ENCODE measurements at places on chromosomes 2 and 18. TPM values are rescaled to one million over a fixed set of nuclear protein-coding genes. Genes with fewer than 3 reads are reported as not detected.

VSNL1 gene
- not detected for total RNA-seq

UGT1A5 gene
- total RNA-seq = not detected

ERBB4 gene
- total RNA-seq = 3.0 TPM

- DNase-seq = peak; percentile 76
These were observed 774 bp upstream of the FZD7 start for GRCh38 chr2:202032846-202033316.

MAP2 gene
- 63.3 TPM for total RNA-seq

- DNase-seq = no peak
These were observed 410.8 kb upstream of the LYPD1 start for GRCh38 chr2:133080822-133081221.

NXPH2 gene
- total RNA-seq = not detected

DNA sequence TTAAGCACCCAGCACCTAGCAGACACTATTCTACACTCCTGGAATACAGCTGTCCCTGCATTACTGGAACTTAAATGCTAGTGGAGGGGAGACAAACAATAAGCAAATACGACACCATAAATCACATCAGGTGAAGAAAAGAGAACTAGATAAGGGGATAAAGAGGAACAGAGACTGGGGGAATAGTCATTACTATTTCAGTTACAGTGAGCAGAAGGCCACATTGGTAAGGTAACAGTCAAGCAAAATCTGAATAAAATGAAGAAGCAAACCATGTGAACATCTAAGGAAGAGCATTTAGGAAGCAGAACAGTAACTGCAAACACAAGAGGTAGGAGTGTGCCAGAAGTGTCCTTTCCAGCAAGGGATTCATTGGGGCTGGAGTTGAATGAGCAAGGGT is 77.0 kb upstream of the PTPRM start:
- no peak for DNase-seq

DNA sequence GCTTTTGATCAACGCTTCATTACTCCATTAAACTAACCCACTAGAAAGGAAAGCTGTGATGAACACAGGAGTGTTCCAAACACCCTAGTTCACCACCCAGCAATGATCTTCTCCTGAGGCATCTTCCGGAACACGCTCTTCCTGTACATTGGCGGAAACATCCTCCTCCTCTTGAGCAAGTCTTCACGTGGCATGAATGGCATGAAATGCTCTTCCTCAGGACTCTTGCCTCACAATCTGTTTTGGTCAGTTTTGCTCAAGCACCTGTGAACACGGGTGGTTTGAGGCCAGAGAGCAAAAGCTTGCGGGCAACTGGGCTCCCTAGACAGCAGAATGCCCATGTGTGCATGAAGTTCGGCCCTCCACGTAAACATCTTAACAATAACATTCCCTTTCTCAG is 734.2 kb upstream of the SALL3 start:
- DNase-seq = no peak

RAB12 gene
- 51.2 TPM for total RNA-seq

DNA sequence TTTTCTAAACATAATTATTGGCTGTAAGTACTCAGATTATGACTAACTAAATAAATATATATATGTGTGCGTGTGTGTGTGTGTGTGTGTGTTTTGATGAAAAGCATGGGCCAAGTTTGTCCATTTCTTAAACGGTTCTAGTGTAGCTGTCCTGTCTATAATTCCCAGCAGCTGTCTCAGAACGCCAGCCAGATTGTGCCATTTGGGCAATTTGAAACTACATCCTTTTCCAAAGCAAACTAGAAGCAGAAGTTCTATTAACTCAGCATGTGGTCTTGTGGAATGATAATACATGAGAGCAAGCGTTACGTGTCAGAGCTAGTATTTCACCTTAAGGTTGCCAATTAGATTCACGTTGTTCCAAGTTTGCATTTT is 1.7 kb downstream of the ARHGAP28 start:
- peak; percentile 64 for DNase-seq

- no peak for DNase-seq
These were observed 157.4 kb downstream of the ARL4C start for GRCh38 chr2:234339501-234339900.

GRCh38 chr18:45057955-45058600 is 377.4 kb downstream of the SETBP1 start:
- no peak for DNase-seq

FASTKD2 gene
- total RNA-seq = 49.0 TPM

GRCh38 chr18:22169011-22169888 is at the start of gene GATA6:
TSS of gene GATA6 (plus strand) at chr18:22169589. CDS start at chr18:22171145, 1,556 bp downstream.
- DNase-seq = peak; percentile 49

DNA sequence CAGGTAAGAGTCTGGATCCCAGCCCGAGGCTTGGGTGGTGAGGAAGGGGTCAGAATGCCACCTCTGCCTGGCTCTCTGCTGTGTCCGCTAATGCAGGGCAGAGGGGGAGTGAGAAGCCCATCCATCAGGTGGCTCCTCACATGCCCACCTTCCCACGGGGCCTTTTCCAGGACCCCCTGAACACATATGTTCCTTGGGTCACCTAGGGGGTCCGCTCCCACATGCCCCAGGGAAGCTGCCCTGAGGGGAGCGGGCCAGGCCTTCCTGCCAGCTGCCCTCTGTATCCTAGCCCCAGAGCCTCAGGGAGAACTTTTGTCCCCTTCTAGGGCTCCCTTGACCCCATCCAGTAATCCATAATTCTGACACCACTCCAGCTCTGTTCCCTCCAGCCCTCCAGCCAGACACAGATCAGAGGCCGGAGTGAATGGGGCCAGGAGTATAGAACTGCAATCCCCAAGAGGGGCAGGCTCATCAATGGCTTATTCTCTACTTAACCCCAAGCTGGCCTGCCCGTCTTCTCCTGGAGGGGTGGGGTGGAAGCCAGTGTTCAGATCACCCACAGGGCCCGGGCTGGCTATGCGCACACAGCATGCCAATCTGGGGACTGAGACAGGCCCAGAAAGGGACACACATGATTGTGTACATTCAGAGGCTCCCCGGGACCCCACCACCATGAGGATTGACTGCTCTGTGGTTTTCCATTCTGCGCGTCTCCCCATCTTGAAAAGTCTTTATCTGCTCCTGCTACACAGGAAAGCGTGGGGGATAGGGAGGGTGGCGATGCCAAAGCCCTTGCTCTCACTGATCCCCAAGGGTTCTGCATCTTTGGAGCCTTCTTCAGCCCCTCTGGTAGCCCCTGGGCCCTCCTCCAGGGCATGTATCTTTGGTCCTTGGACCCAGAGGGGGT is 1.1 kb downstream of the EMILIN1 start:
- DNase-seq = no peak

DNA sequence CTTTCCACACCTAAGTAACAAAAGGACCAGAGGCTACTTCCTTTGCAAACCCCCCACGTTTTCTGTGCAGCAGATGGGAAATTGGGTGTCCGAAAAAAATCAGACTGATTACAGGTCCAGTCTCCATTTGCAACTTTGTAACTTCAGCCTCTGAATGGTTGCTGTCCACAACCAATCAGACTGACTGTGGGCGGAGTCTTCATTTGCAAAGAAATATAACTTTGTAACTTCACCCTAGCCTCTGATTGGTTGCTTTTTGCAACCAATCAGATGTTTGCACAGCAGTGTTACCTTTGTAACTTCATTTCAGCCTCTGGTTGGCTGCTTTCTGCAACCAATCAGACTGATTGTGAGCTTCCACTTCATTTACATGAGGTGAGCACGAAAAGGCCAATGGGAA is 27.8 kb upstream of the CACNB4 start:
- peak; percentile 19 for DNase-seq

GRCh38 chr2:111049792-111050640 is 70.7 kb upstream of the BCL2L11 start:
- no peak for DNase-seq

GRCh38 chr2:121469356-121469755 is 61.3 kb upstream of the RNU4ATAC start:
- DNase-seq = no peak

OR6B2 gene
- not detected for total RNA-seq

DNA sequence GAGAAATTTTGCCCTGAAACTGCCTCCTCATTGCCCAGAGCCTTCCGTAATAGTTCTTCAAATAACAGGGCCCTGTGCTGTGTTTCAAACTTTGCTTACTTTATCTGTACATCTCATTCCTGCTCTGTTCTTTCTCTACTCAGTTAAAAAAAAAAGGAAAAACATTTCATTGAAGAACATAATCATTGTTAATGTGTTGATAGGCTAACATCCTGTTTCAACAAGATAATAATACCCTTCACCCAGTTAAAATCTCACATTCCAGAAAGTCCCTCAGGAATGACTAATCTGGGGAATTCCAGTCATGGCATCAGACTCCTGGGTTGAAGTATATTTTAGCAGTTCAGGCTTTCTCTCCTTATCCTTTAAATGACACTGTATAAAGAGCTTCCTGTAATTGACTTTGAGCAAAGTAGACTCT is 45.6 kb upstream of the ITGAV start:
- peak; percentile 89 for DNase-seq

GRCh38 chr2:7030810-7031209 is 113.6 kb downstream of the RNF144A start:
- no peak for DNase-seq

GRCh38 chr18:13369353-13369752 is 150.8 kb downstream of the LDLRAD4 start:
- no peak for DNase-seq

GRCh38 chr2:55999231-55999630 is 75.6 kb upstream of the EFEMP1 start:
- DNase-seq = no peak

BMP10 gene
- total RNA-seq = 0.08 TPM

- DNase-seq = peak; percentile 30
These were observed 6.7 kb downstream of the AOX1 start for GRCh38 chr2:200592406-200593075.

SLC4A3 gene
- 1.3 TPM for total RNA-seq

AGPS gene
- 66.7 TPM for total RNA-seq

KIF5C gene
- 5.8 TPM for total RNA-seq

DNA sequence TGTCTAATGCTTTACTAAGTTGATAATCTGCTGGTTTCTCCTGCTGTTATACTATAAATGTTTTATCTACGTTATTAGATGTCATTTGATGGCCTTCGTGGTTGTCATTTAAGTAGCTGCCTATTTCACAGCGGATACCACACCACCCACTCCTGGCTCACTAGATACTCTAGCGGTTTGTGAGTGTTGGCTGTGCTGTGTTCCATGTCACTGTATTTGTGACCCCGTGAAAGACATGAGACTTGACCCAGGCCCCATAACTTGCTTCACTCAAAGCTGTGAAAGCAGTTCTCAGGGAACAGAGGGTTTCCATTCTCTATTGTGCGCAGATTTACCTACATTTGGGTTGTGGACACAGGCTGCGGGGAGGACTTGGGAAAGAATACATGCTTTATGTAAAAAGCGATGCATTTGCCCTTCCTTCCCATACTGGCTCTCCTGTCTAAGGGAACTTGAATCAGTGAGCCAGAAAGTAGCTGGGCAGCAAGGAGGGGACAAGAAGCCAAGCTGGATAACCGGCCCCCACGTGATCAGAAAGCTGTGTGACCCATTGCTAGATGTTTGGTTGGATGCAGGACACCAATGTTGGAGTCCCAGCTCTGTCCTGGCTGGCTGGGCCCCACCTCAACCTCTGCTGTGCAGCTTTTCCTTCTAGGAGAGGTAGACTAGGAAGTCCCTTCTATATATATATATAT is 52.2 kb downstream of the PLB1 start:
- DNase-seq = no peak

PRSS56 gene
- total RNA-seq = 0.38 TPM

- no peak for DNase-seq
These were observed 159.8 kb downstream of the UXS1 start for GRCh38 chr2:106034325-106034724.

ACTR1B gene
- total RNA-seq = 31.6 TPM

GRCh38 chr2:168034616-168035015 is 212.8 kb downstream of the STK39 start:
- no peak for DNase-seq

SATB2 gene
- total RNA-seq = 14.8 TPM

- no peak for DNase-seq
These were observed at the start of gene CRACDL for GRCh38 chr2:98935777-98936352. TSS of gene CRACDL (minus strand) at chr2:98936225. CDS start at chr2:98846800, 89,425 bp downstream.

DNA sequence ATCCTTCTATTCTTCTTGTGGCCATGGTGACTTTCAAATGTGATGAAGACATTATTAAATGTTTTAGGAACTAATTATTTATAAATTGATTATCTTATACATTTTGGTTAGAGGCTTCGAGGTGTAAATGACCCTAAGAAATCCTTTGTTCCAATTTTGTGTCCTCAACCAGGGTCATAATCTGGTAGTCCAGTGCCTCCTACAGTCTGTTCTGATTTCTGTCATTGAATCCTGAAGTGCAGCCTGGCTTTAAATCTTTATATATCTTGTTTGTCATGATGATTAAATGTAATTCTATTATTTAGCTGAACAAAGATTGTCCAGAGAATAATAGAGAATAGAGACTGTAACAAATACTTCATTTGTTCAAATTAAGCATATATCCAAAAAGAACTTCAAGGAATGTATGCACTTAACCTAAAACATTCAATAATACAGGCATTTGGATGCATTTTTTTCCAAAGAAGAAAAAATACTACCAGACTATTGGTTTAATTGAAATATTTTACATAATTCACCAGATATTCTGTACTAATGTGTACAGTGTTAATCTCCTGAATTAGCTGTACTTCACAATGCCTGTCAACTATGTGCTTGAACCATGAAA is 89.8 kb downstream of the PRPF40A start:
- no peak for DNase-seq
